ENCODE measurements at places on chromosomes 3 and 15.

DNA sequence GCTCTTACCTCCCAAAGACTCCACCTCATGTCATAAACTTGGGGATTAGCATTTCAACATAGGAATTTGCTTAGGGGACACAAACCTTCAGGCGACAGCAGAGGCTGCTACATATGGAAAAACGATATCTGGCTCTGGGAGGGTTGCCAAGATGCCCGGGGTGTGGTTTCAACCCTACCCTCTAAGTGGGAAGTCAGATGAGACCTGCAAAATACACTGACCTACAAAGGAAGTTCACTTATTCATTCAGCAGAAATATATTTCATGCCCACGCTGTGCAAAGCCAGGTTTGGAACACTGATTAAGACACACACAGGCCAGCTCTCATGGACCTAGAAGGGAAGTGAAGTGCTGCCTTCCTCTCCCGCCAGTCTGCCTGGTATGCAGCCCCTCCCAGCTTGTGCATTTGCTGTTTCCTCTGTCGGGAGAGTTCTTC lies 239.3 kb downstream of the FEZF2 start:
- no peaks in the 10 kb centered on the region for H3K4me1 ChIP-seq
- H3K27me3 ChIP-seq: no peaks in the 10 kb centered on the region
- no peak for DNase-seq
- no peak overlapping the region for H3K4me3 ChIP-seq
- H3K27ac ChIP-seq: no peak overlapping the region

DNA sequence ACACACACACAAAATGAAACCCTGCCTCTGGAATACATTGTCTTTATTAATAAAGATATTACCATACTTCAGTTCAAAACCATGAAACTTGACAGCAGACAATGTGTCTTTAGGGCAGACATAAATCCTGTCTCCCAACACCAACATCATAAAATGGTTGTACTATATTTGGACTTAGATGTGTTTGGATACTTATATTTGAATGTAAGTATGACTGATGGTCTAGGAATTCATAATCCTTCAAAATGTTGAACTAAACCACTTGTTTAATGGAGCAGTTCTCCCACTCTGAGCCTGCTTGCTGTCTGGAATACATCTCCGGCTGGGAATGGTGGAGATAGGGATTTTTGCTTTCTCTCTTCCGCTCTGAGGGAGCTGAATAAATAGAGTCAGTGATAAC lies 10.6 kb downstream of the FBN1 start:
- no peak for DNase-seq
- no peak overlapping the region for H3K27ac ChIP-seq
- H3K4me3 ChIP-seq: no peak overlapping the region
- H3K36me3 ChIP-seq: no peaks in the 10 kb centered on the region

DNA sequence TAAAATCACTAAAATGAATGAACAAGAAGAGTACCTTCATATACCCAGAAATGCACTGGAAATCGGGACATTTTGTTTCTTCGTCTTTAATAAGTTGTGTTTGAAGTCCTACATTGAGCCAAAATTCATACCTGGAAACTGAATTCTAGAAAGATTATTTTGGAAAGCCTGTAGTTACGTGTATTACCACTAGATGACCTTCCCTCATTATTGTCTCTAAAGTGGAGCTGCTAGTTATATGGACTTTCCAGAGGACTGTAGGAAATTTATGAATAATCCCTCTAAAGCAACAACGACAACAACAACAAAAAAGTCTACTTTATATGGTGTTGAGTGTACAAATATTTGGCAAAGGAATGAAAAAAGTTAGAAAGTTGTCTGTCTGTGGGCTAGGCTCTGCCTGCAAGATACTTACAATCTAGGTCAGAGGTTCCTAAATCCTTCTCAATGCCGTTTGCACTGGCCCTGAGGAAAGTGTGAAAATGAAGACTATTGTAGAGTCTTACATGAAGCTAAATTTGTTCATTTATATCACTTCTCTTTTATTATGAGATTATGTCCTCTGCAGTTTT lies 234.8 kb upstream of the NR2E3 start:
- H3K4me1 ChIP-seq: no peaks in the 10 kb centered on the region
- no peak overlapping the region for H3K4me3 ChIP-seq
- H3K36me3 ChIP-seq: no peaks in the 10 kb centered on the region
- no peaks in the 10 kb centered on the region for H3K27me3 ChIP-seq
- no peak overlapping the region for H3K27ac ChIP-seq

- no peak overlapping the region for H3K4me3 ChIP-seq
- peaks cover 6% of the 10 kb centered on the region for H3K4me1 ChIP-seq
- H3K36me3 ChIP-seq: no peaks in the 10 kb centered on the region
- DNase-seq: no peak
- no peak overlapping the region for H3K27ac ChIP-seq
Observed at GRCh38 chr3:172647823-172648222, 63.0 kb downstream of the NCEH1 start.

- H3K27ac ChIP-seq: no peak overlapping the region
- H3K4me3 ChIP-seq: no peak overlapping the region
- H3K4me1 ChIP-seq: no peaks in the 10 kb centered on the region
- no peaks in the 10 kb centered on the region for H3K27me3 ChIP-seq
- H3K36me3 ChIP-seq: no peaks in the 10 kb centered on the region
Observed at GRCh38 chr15:77225646-77226045, 154.7 kb upstream of the TSPAN3 start.

- no peaks in the 10 kb centered on the region for H3K4me1 ChIP-seq
- no peaks in the 10 kb centered on the region for H3K27me3 ChIP-seq
- no peak overlapping the region for H3K4me3 ChIP-seq
- no peak overlapping the region for H3K27ac ChIP-seq
Observed at GRCh38 chr3:3109407-3110298, 521 bp downstream of the IL5RA start.

DNA sequence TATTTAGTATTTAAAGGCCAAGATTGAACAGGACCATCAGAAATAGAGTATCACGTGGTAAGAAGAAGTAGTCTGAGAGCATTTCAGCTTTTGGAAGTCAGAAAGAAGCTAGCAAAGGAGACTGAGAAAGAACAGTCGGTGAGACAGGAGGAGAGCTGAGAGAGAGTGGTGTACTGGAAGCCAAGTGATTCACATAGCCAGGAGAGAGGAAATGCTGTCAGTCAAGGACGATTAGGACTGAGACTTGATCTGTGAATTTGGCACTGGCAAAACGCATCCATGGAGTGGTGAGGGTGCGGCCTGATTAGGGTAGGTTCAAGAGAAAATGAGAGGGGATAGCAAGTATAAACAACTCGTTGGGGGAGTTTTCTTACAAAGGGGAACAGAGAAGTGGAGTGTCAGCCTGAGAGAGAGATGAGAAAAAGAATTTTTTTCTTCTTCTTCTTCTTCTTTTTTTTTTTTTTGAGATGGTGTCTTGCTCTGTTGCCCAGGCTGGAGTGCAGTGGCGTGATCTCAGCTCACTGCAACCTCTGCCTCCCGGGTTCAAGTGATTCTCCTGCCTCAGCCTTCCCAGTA lies 44.9 kb downstream of the CHD2 start:
- no peak overlapping the region for H3K4me3 ChIP-seq
- no peak overlapping the region for H3K27ac ChIP-seq
- DNase-seq: no peak
- no peaks in the 10 kb centered on the region for H3K27me3 ChIP-seq
- H3K4me1 ChIP-seq: no peaks in the 10 kb centered on the region
- peaks cover 95% of the 10 kb centered on the region for H3K36me3 ChIP-seq

DNA sequence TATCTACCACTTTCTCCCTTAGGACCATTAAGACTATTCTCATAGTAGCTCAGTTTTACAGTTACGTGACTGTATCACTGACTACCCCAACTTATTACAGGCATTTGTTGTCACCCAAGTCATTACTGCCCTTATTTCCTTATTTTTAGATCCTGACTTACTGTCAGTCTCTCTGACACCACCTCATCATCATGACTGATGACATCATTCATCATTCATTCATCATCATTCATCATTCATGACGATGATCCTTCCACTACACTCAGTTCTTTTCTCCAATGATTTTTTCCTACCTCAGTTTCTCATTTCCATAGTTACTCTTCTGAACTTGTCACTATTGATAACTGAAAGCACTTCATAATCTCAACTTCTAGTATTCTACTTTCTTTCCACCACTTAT lies 83.8 kb downstream of the ADAM10 start:
- no peaks in the 10 kb centered on the region for H3K4me1 ChIP-seq
- DNase-seq: no peak
- no peaks in the 10 kb centered on the region for H3K27me3 ChIP-seq
- H3K27ac ChIP-seq: no peak overlapping the region
- H3K4me3 ChIP-seq: no peak overlapping the region
- H3K36me3 ChIP-seq: peaks cover 4% of the 10 kb centered on the region

- no peak overlapping the region for H3K27ac ChIP-seq
- no peaks in the 10 kb centered on the region for H3K36me3 ChIP-seq
- DNase-seq: no peak
- peaks cover 68% of the 10 kb centered on the region for H3K4me1 ChIP-seq
- H3K4me3 ChIP-seq: no peak overlapping the region
Observed at GRCh38 chr15:65085990-65086679, 9.6 kb downstream of the KBTBD13 start.

- H3K27me3 ChIP-seq: no peaks in the 10 kb centered on the region
- H3K4me3 ChIP-seq: no peak overlapping the region
- H3K4me1 ChIP-seq: no peaks in the 10 kb centered on the region
- H3K27ac ChIP-seq: no peak overlapping the region
- no peaks in the 10 kb centered on the region for H3K36me3 ChIP-seq
Observed at GRCh38 chr3:23402728-23403492, 199.8 kb downstream of the UBE2E2 start.

DNA sequence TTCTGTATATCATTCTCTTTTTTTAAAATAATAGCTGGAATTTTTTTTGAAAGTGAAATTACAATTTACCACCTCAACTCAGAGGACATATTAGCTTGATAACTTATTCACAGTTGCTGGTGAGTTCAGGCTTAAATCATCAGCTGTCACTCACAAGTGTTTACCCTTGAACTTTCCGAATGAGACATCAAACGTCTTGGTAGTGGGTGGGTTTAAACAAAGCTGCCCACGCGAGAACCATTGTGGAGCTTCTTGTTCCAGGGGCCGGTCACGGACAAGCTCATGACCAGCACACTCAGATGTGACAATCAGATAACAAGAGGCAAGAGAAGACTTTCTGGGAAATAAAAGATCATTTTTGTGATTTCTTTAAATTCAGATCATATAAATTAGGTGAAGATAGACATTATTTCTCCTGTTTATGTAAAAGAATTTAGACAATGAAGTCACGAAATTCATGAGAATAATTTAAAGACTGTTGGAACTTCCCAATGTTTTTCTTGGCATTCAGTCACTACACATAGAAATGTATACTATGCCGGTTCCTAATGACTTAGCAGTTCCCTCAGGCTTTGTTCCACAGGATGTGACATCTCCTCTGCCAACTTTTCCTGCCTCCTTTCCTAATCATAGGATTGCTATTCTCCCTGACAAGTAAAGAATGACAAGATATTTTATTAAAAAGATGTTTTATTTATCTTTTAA lies 29.3 kb downstream of the BTD start:
- no peaks in the 10 kb centered on the region for H3K27me3 ChIP-seq
- no peak overlapping the region for H3K4me3 ChIP-seq
- peaks cover 20% of the 10 kb centered on the region for H3K4me1 ChIP-seq
- H3K27ac ChIP-seq: peak overlapping the region; percentile 13

DNA sequence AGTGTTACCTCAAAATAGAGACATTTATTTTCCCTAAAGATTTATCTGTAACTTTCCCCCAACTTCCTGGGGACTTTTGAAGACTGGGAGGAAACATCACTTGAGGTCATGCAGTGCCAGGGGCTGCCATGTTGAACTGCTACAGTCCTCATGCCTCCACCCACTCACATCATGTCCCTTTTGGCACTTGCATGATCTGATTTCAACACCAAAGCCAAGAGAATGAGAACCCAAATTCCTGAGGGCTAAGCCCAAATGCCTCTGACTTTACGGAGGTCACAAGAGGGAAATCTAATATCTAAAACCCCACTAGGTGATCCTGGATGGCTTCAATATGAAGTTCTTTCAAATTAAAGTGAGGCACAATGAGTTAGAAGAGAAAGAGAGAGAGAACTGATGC lies 213.1 kb downstream of the NTRK3 start:
- H3K4me3 ChIP-seq: no peak overlapping the region
- H3K27me3 ChIP-seq: no peaks in the 10 kb centered on the region
- DNase-seq: no peak
- H3K27ac ChIP-seq: no peak overlapping the region

- no peaks in the 10 kb centered on the region for H3K27me3 ChIP-seq
- no peaks in the 10 kb centered on the region for H3K4me1 ChIP-seq
- H3K4me3 ChIP-seq: no peak overlapping the region
- H3K27ac ChIP-seq: no peak overlapping the region
Observed at GRCh38 chr3:3817865-3818264, 18.6 kb downstream of the LRRN1 start.

DNA sequence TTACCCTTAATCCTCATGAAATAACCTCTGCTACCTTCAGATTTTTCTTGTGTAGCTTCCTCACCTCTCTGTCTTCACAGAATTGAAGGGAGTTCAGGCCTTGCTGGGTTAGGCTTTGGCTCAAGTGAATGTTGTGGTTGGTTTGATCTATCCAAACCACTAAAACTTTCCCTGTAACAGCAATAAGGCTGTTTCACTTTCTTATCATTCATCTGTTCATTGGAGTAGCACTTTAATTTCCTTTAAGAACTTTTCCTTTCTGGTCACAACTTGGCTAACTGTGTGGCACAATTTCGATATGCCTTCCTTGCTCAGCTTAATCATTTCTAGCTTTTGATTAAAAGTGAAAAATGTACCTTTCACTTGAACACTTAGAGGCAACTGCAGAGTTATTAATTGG lies 129.8 kb downstream of the NR1I2 start:
- DNase-seq: no peak
- H3K27ac ChIP-seq: no peak overlapping the region
- no peaks in the 10 kb centered on the region for H3K4me1 ChIP-seq
- H3K27me3 ChIP-seq: no peaks in the 10 kb centered on the region
- H3K4me3 ChIP-seq: no peak overlapping the region

- no peak for DNase-seq
- H3K4me1 ChIP-seq: no peaks in the 10 kb centered on the region
- H3K27ac ChIP-seq: no peak overlapping the region
- H3K36me3 ChIP-seq: no peaks in the 10 kb centered on the region
Observed at GRCh38 chr3:150184426-150185071, 213.9 kb upstream of the PFN2 start.

DNA sequence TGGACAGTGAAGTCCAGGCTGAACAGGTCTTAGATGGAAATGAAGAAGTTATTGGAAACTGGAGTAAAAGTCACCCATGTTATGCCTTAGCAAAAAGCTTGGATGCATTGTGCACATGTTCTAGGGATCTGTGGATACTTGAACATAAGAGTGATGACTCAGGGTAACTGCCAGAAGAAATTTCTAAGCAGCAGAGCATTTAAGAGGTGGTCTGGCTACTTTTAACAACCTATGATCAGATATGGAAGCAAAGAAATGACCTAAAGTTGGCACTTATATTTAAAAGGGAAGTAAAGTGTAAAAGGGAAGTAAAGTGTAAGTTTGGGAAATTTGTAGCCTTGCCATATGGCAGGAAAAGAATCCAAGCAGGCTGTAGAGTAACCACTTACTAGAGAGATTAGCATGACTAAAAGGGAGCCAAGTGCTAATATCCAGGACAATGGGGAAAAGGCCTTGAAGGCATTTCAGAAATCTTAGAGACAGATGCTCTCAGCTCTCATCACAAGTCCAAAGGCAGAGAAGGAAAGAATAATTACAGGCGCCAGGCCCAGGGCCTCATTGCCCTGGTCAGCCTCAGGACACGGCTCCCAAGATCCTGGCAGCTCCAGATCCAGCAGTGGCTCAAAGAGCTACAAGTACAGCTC lies 73.9 kb upstream of the KCNH8 start:
- no peak overlapping the region for H3K4me3 ChIP-seq
- no peaks in the 10 kb centered on the region for H3K4me1 ChIP-seq
- H3K27ac ChIP-seq: no peak overlapping the region
- H3K36me3 ChIP-seq: no peaks in the 10 kb centered on the region
- no peak for DNase-seq
